ENCODE measurements at places on chromosomes 3 and 15.

DNA sequence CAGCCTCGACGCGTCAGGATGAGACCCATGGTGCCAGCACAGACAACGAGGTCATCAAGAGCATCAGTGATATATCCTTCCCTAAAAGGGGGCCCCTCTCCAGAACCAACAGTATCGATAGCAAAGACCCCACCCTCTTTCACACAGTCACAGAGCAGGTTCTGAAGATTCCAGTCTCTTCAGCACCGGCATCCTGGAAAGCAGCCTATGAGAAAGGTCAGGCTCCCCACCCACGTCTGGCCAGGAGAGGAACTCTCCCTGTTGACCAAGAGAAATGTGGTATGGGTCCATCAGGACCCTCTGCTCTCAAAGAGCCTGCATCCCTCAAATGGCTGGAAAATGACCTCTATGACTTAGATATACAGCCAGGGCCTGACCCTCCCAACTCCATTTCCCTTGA is 11.6 kb downstream of the ANKRD34C start:
- no peak for DNase-seq

GRCh38 chr3:127629467-127630403 is 750 bp downstream of the PODXL2 start:
- DNase-seq = peak; percentile 5

DNA sequence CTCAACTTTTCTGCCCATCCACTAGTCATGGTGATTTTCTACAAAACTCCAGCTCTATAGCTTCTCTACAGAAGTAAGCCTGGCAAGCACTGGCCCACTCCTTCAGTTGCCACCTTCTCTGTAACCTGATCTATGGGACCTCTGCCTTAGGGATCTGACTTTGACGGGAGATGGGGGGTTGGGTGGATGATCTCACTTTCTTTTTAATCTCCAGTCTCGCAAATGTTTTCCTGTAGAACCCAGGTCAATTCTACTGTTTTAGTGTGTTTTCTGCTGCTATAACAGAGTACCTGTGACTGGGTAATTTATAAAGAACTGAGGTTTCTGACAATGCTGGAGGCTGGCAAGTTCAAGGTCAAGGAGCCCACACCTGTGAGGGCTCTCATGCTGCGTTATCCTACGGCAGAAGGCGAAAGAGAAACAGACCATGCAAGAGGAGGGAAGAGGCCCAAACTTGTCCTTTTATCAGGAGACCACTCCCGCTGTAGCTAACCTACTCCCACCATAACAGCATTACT is 189.9 kb upstream of the THRB start:
- DNase-seq = no peak

DNA sequence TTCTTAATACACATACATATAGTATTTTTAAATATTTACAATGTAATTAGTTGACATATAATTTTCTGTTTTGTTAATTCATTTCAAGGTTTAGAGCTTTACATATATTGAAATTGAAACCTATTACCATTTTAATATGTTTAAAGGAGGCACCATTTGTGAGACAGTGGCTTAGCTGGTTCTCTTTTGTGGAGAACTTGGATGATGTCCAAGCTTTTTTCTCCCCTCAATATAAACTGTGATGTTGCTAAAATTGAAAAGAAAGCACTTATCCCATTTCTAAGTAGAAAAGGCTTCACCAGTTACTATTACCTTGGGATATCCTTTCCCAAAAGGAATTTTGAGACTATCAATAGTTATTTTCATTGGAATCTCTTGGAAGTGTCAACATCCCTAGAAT is 707.2 kb downstream of the NTRK3 start:
- no peak for DNase-seq

DNA sequence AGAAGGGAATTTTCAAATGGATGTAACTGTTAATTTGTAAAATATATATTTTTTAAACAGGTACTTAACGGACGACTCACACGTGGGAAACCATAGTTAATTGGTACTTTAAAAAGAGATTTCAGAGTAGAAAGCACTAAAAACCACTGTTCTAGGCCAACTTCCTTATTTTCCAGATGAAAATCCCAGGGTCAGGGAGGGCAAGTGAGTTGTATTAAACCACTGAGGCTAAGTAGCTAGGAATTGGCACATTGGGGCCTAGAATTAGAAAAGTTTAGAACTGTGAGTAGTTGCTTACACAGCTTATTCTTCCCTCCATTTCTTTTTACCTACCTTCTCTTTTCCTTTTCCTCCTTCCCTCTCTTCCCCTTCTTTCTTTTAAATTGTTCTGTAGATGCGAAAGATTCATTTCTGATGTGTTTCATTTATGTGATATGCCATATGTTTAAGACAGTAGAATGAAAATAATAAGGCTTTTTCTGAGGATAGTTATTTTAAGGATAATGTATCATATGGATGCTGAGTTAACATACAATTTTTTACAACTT is 4.1 kb upstream of the UTS2B start:
- DNase-seq = no peak

- DNase-seq = no peak
Measured at GRCh38 chr3:119145500-119146167, at the start of gene TEX55. TSS of gene TEX55 (plus strand) at chr3:119146165. CDS start at chr3:119146190, 25 bp downstream.

GRCh38 chr3:106425026-106425425 is 556.2 kb upstream of the CBLB start:
- DNase-seq = no peak

GRCh38 chr3:133277813-133278212 is 122.0 kb upstream of the BFSP2 start:
- no peak for DNase-seq

DNA sequence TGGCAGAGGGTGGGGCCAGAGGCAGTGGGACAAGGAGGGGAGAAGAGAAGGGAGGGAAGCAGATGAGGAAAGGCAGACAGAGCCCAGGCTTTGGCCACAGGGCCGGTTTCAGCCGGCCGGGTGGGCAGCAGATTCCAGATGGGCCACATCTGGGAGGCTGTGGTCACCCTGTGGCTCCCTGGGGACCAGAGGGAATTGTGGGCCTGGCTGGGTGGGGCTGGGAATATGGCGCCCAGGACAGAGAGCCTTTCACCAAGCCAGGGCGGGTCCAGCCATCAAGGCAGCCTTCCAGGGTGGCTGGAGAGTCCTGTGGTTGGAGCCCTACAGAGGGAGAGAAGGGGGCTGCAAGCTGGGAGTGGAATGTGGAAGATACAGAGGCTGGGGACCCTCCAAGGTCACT is 18.9 kb downstream of the PTH1R start:
- no peak for DNase-seq

- no peak for DNase-seq
Measured at GRCh38 chr15:100434561-100434960, 92.8 kb upstream of the ADAMTS17 start.

DNA sequence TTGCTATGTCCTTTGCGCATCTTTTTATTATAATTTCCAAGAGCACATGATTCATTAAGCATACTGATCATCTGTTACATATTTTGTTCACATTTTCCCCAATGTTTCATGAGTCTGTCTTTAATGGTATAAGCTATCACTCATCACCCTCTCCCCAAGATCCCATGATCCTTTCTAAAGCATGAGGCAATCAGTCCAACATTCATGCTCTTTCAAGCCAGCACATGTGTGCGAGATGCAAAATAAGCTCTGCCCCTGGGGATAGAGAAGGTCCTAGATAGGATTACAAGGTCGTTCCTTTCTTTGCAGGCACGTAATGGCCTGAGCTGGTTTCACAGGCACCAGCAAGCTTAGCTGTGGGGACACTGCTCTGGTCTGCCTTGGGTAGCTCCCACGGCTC is 32.2 kb upstream of the B3GNT5 start:
- no peak for DNase-seq

DNA sequence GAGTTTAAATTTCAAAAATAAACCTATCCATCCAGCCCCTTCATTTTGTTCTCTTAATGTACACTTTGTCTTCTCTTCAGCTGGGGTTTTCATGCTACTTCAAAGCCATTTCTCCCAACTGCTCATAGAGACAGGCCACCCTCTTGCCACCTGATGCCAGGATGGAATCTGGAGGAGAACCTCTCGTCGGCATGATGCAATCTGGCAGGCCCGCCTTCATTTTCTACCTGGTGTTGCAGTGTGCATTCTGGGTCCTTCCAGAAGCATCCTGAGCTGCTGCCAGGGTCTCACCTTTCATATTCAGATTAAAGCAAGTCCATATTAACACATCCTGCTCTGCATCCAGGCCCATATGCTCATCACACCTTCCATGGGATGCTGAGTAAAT is 60.8 kb downstream of the CTNNB1 start:
- DNase-seq = no peak

DNA sequence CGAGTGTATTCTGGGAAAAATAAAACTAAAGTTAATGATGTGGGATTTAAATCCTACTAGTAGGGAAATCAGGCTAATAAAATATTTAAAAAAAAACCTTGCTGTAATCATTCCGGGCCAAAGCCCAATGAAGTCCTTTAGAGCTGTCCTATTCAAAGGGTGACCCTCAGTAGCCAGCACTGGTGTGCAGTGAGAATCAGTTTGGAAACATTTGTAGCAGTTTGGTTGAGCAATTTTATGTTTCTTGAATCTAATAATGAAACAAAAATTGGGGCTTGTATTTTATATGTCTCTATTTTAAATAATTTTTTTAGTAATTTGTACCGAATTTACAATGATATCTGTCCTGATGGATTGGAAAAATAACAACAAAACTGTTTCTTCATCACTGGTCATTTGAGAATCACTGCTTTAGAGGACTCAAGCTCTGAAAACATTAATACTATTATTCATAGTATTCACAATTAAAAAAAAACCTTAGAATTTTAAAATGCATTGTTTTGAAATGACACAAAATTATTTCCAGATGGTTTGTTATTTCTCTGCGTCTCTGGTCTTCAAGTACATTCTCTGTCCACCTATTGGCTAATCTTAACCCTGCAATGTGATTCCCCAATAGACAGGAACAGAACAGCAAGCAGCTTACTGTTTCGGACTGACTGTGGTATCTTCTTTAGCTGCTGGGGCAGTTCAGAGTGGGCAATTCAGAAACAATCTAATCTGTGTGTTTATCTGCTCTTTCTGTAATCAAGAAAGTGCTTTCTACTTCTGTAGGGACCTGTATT is 71.2 kb downstream of the OTOL1 start:
- no peak for DNase-seq

DNA sequence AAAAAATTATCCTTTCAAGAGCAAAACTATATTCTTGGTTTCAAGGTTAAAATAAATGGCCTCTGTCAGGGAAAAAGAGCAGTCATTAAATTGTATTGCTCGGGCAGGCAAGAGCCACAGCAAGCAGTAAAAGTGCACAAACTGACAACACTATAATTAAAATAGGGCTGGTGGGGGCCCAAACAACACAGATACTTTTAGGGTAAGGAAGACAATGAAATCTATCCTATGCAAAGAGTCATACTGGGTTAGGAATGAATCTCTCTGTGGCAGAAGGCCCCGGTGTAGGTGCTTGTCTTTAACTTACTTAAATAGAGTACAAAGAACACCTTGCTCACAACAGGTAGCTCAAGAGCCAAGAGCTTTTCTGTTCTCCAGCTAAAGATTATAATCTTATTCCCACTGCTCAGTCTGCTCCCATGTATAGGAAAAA is 94.7 kb downstream of the DLG1 start:
- DNase-seq = no peak

DNA sequence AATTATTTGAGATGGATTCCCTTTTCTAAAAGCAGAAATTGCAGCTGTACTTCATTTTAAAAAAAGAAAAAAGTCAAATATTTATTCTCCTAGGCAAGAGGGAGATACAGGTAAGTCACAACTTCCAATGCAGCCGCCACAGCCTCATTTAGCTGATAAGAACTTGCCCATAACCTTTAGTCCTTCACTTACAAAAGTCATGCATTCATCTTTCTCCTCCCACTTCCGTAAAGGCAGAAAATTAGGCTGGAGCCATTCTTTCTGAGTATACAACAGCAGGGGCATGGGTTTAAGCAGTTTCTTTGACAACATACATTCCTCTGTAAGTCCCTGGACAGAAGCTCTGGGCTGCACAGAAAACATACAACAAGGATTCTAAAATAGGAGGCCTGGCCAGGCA is 4.3 kb downstream of the SUCLG2 start:
- DNase-seq = no peak

DNA sequence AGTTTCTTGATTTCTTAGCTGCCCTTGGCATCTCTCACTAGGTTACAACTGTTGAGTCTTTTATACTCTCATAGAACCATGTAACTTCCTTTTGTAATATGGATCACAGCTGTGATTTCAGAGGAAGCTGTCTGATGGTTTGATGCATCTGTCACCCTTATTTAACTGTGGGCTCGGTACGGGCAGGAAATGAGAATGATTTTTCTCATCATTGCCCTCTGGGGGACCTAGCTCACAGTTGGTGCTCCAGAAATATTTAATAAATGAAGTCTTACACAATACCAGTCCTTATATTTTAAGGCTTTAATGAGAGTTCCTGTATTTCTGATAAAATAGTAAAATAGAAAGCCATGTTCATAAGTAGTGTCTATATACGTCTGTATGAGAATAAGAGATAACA is 151.2 kb downstream of the EBLN2 start:
- no peak for DNase-seq

GRCh38 chr3:102529452-102529851 is 94.6 kb downstream of the ZPLD1 start:
- DNase-seq = no peak

DNA sequence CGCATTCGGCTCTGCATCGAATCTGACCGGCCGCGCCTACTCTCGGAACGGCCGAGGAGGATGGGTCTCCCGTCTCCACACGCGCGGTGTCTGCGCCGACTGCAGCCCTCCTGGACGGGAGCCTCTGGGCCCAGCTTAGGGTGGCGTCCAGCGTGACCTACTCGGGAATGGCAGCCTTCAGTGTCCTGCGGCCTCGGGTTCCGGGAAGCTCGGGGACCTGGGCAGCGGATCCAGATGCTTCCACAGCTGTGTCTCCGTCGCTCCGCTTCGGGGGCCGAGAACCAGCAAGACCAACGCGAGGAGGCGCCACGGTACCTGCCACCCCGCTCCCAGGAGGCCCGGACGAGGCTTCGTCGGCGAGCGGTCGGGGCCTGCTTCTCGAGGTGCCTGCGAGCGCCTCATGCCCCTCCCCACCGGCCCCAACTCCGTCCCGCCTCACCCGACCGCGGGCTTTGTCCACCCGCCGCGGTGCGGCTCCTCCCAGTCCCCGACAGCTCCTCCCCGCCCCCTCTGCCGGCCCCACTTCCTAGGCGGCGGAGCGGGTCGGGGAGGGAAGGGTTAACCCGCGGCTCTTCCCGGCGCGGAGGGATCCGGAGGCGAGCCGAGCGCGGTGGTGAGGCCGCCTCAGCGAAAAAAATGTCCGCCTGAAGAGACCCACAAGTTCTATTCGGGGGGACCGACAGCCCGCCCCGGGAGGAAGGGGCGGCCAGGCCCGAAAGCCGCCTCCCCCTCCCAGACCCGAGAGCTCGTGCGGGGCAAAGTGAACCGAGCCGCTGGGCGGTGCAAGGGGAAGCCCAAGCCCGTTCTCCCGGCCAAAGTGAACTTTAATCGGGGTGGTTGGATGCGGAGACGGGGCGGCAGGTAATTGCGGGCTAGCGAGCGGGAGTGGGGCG is at the start of gene TCF12:
TCF12 (plus strand) TSS at position 599 of the 893 bp plus-strand sequence. CDS start 1,270 bp downstream, outside the sequence.
- DNase-seq = peak; percentile 81

- no peak for DNase-seq
Measured at GRCh38 chr3:46423588-46423987, 16.5 kb downstream of the CCRL2 start.

- no peak for DNase-seq
Measured at GRCh38 chr15:46569781-46570180, 935.0 kb downstream of the SQOR start.

- DNase-seq = no peak
Measured at GRCh38 chr3:46913644-46914043, 36.1 kb downstream of the PTH1R start.
